ENCODE measurements at places on chromosomes 6 and 20.

DNA sequence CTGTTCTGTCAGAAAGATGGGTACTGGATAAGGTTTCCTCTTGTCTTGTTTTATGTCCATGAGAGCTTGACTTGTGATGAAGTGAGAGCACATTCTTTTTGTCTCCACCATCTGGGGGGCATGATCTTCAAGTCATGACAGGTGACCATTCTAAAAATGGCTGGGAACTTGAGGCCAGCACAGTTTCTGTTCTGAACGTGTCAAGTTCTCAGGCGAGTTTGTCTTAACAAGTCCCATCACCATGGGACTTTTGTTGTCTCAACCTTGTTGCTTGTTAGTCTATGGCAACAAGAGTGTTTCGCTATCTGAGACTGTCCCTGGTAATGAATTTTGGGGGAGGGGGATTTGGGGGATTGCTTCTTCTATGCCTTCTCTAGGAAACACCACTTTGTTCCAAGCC lies 25.6 kb upstream of the ENPP4 start:
- DNase-seq = no peak

- no peak for DNase-seq
Measured at GRCh38 chr6:154358019-154358545, 1.5 kb upstream of the IPCEF1 start.

DNA sequence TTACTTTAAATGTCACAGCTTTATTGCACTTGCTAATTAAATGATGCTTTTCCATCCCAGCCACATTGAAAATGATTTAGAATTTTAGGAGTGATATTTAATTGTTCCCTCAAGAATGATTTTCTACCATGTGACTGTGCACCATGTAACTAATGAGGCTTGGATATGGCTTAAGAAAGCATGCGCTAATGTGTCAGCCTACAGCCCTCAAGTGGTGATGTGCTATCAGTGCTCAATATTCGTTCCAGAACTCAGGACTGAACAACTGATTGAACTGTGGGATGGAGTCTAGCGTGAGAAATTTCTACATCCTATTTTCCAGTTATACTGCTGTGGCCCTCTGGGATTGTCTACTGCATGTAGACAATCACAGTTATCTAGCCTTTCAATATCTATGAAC lies 71.5 kb downstream of the PKIB start:
- no peak for DNase-seq

- DNase-seq = no peak
Measured at GRCh38 chr6:123629258-123629941, 7.3 kb downstream of the TRDN start.

- DNase-seq = no peak
Measured at GRCh38 chr6:39936857-39937256, 2.6 kb upstream of the MOCS1 start.

- no peak for DNase-seq
Measured at GRCh38 chr6:111967131-111967530, 86.8 kb upstream of the CCN6 start.

- DNase-seq = no peak
Measured at GRCh38 chr20:60035-60918, 27.2 kb upstream of the DEFB125 start.

GRCh38 chr6:134819236-134819635 lies 130.7 kb downstream of the ALDH8A1 start:
- DNase-seq = no peak

- no peak for DNase-seq
Measured at GRCh38 chr6:92369309-92369708, 1050.0 kb downstream of the EPHA7 start.

- DNase-seq = peak; percentile 33
Measured at GRCh38 chr20:21251278-21251677, 51.9 kb upstream of the XRN2 start.

DNA sequence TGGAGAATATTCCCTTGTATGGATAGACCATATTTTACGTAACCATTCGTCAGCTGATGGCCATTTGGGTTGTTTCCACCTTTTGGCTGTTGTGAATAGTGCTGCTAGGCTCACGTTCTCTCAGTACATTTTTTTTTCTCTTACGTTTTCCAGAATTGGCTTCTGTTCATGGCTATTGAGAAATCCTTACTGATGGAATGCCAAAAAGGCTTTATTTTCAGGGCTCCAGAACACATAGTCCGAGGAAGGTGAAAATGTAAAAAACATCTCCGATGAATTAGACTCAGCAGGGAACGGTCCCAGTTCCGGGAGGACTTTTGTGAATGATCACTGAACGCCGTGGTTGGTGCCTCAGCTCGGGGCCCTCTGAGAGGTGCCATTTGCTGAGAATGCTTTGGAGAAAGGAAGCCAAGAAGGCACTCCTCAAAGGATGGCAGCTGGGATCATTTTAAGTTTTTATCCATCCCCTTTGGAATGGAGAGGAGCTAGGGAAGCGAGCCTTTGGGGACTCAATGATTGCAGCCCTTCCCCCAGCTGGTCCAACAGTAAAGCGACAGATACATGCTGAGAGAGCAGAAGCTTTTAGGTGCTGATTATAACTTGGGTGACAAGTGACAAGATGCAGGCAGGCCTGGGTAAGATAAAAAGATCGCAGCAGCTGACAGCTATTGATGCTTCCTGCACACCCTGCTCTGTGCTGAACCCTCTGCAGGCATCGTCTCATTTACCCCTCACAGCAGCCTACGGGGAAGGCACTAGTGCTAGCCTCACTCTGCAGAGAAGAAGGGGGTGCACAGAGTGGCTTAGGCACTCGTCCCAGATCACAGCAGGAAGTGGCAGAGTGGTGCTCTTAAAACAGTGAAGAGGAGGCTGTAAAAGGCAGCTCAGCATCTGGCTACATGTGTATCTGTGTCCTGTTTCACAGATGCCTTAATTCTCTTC lies 133.4 kb upstream of the KCNG1 start:
- DNase-seq = no peak

DNA sequence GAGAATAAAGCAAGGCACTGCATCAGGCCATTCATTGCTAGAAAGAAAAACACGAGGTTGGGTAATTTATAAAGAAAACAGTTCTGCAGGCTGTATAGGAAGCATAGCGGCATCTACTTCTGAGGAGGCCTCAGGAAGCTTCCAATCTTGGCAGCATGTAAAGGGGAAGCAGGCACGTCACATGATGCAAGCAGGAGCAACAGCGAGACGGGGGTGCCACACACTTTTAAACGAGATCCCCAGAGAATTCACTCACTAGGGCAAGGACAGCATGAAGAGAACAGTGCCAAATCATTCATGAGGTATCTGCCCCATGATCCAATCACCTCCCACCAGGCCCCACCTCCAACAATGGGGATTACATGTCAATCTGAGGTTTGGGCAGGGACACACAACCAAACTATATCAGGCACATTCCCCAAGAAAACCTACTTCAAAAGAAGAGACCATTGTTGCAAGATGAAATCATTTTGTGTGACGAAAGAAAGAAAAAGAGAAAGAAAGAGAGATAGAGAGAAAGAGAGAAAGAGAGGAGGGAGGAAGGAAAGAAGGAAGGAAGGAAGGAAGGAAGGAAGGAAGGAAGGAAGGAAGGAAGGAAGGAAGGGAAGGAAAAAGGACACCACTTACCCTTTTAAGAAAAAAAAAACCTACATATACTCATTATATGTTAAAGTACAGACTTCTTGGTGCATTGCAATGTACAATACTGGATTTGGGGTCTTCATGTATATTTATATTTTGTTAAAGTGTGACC lies 95.9 kb upstream of the PLEKHG1 start:
- no peak for DNase-seq

GRCh38 chr20:47708140-47708807 lies 77.0 kb downstream of the SULF2 start:
- DNase-seq = no peak

GRCh38 chr6:11380969-11381744 lies 148.7 kb upstream of the NEDD9 start:
- DNase-seq = no peak

DNA sequence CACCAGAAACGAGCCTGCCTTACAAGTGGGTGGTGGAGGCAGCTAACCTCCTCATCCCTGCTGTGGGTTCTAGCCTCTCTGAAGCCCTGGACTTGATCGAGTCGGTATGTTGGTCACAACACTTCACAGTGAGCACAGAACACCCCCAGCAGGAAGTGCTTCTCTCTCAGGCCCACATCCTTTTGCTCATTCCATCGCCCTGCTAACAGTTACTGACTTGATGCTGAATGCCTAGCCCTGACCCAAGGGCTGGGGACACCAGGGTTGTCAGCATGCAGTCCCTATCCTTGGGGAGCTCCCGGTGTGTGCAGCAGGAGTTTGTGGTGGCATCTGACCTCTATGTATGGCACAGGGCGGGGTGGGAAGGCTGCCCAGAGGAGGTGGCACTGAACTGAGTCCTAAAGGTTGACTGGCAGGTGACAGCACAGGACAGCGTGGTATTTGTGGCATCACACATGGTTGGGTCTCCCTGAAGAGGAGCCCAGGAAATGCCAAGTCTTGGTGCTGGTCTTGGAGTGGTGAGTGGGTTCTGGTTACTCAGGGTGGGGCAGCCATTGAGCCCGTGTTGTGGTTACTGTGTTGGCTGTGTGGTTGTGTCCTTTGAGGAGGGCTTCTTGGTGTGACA lies 26.7 kb downstream of the GTSF1L start:
- DNase-seq = no peak

GRCh38 chr6:84017709-84018452 lies 15.7 kb upstream of the MRAP2 start:
- no peak for DNase-seq

GRCh38 chr20:11091511-11091910 lies 417.7 kb upstream of the JAG1 start:
- no peak for DNase-seq

GRCh38 chr6:33123732-33124524 lies 48.1 kb downstream of the HLA-DPB1 start:
- DNase-seq = no peak

GRCh38 chr20:37531856-37532255 lies 4.2 kb upstream of the BLCAP start:
- DNase-seq = no peak

DNA sequence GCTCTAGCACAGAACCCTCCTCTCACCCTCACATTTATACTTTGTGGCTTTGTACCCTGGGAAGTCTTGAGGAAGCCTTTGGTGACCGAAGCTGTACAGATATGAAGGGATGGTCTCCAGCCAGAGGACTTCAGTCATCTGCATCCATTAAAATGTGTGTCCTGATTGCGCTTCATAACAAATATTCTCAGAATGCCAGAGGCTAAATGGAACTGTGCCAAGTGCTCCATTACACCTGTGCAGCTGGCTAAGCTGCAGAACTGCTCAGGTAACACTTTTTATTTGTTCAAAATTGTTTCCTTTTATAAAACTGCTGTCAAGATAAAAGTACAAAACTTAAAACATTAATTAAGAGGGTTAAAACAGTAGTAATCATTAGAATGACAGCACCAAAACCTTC lies 22.3 kb downstream of the TPBG start:
- no peak for DNase-seq

- no peak for DNase-seq
Measured at GRCh38 chr6:45707176-45707575, 308.5 kb downstream of the CLIC5 start.

DNA sequence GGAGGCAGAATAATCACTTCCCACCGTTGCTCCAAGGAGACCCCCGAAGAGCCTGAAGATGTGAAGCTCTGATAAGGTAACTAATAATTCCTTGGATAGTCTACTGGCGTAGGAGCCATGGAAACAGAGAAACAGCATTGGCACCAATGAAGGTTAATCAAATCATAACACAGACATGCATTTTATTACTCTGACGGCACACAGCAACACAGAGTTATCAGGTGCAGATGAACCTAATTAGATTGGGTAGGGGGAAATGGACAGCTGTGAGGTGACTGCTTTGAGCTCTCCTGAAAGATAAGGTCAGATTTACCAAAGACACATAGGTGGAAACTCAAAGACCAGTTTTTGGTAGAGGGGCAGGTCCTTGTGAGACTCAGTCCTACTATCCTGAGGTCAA lies 544.0 kb upstream of the AGPAT4 start:
- DNase-seq = no peak

DNA sequence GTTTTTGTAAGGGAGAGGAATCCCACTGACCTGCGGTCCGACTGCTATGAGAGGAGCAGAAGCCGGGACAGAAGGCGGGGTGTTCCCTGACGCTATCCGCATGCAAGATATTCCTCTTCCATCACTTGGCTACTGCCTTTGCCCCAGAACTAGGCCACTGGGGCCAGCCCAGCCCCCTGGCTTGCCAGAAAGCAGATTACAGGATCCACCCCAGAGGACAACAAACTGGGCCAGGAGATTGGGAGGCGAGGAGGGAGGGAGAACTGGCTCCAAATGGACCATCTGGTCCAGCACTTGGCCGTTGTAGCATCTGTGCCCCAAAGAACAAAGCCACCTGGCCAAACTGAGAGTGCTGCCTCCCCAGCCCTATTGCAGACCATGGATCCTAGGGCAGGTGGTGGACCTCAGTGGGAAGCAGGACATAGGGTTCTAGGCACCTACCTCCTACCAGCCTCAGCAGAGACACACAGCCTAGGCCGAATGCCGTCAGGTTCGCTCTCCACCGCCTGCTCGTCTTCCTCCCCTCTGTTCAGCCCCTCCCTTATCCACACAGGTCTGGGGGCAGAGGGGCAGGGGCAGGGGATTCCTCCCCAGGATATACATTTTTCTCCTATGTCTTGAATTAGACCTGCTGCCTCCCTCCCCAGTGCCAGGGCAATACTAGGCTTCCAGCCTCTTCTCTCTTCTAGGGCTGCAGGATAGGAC lies 4.0 kb downstream of the MDGA1 start:
- DNase-seq = no peak
